ENCODE measurements at places on chromosomes 12 and 14. TPM values are rescaled to one million over a fixed set of nuclear protein-coding genes. Genes with fewer than 3 reads are reported as not detected.

DNA sequence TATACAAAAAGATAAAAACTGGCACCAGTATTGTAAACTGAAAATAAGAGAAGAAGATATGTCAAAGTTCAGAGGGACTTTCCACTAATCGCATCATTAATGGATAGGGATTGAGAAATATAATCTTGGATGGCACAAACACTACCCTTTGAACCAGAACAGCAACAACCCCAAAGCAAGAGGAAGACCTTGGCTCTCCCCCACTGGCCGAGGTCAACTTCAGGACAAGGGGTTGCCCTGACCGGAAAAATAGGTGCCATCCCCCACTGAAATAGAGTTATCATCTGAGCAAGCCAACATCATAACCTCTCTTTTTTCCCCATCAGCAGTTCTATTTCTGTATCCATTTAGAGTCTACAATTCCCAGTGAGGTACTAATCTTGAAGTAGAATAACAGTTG lies 72.4 kb upstream of the PCED1B start:
- no peak for DNase-seq
- no peak overlapping the region for H3K27ac ChIP-seq
- no peak overlapping the region for H3K4me3 ChIP-seq
- H3K36me3 ChIP-seq = no peaks in the 10 kb centered on the region
- no peaks in the 10 kb centered on the region for H3K4me1 ChIP-seq

- H3K36me3 ChIP-seq = no peaks in the 10 kb centered on the region
- no peak for DNase-seq
- no peaks in the 10 kb centered on the region for H3K27me3 ChIP-seq
- no peak overlapping the region for H3K27ac ChIP-seq
- no peaks in the 10 kb centered on the region for H3K4me1 ChIP-seq
Measured at GRCh38 chr12:40907115-40907527, 214.9 kb downstream of the CNTN1 start.

DNA sequence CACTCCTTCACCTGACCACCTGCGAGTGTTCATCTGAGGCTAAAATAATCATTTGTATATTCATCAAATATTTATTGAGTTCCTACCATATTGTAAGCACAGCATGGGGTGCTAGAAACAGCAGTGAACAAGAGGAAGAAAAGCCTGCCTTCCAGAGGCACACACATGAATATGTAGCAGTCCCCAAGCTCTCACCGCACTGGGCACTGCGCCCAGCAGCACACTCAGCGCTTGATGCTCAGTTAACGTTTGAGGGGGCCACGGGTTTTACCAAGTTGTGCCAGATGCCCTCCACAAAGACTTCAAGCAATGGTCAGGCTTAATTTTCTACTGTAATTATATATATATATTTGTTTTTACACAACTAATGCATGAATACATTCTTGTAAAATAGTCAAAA lies 52.0 kb downstream of the HELB start:
- no peaks in the 10 kb centered on the region for H3K36me3 ChIP-seq
- no peak for DNase-seq
- H3K4me1 ChIP-seq = no peaks in the 10 kb centered on the region
- no peak overlapping the region for H3K4me3 ChIP-seq
- no peak overlapping the region for H3K27ac ChIP-seq

The CMKLR1 gene
- 12.8 TPM for total RNA-seq

The CACNA2D4 gene
- total RNA-seq = 3.8 TPM

The CALCOCO1 gene
- 487 TPM for total RNA-seq

Data from esophagus muscularis mucosa (tissue), 4 donors.